ENCODE measurements at places on chromosomes 1 and 21.
A peak's percentile ranks its signal among the peaks of the same experiment; 100 is the strongest.

- DNase-seq = no peak
Observed at GRCh38 chr1:28127617-28128257, 39.3 kb upstream of the EYA3 start.

GRCh38 chr1:201088901-201089525, 23.2 kb downstream of the CACNA1S start:
- DNase-seq = no peak

DNA sequence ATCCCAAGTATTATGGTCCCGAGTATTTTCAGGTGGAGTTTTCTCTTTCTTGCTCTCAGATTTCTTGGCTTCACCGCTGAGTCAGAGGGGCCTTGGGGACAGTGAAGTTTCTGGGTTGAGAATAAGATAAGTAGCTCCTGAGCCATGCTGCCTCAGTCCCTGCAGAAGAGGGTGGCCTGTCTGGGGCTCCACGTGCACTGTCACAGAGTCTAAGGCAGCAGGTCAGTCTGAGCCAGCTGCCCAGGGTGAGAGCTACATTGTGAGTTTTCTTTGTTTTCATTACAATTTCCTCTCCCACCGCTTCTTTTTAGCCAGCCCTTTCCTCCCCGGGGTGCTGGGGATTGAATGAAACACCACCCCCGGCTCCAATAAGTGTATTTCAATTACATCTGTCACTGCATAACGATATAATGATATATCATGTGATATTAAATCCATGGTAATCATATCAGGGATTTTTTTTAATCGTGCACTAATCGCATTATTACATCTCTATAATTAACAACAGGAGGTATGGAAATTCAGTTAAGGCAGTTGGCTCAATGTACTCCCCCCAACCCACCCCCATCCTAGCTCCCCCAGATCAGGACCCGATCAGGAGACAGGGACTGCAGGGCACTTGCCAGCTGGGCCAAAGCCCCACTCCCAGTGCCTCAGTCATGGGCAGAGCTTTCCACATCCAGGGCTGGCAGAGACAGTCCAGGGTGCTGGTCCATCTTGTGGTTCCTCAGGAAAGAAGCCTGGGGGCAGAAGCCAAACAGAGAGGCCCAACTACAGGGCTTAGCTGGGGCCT, 43.7 kb downstream of the DMAP1 start:
- DNase-seq = no peak

- peak; percentile 58 for DNase-seq
Observed at GRCh38 chr1:232610192-232610901, 19.6 kb downstream of the SIPA1L2 start.

DNA sequence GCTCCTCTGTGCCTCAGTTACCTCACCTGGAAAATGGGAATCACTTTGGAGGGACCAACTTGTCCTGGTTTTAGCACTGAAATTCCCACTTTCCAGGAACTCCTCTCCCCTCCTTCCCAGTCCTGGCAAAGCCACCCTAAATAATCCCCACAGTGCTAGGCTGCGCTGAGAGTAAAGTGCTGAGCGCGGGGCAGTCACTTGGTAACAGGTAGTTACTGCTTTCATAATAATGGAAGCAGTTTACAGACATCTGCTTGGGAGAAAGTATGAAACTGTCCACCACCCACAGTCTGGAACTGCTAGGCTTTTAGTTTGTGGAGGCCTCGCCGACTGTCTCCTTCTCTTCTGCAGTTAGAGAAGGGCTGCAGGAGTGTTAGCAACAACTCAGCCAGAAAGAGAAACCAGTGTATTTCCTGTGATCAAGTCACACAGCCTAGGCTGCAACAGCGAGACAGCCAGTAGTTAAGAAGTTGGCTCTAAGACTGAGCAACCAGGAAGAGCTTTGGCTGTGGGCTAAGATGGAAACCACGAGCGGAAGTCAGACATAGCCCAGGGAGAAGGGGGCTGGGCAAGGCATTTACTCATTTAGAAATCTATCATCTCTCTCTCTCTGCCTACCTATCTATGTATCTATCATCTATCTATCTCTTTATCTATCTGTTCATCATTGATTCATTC, 30.8 kb upstream of the ABCG1 start:
- DNase-seq = peak; percentile 59

GRCh38 chr1:15042866-15043265, 110.7 kb upstream of the TMEM51 start:
- no peak for DNase-seq

DNA sequence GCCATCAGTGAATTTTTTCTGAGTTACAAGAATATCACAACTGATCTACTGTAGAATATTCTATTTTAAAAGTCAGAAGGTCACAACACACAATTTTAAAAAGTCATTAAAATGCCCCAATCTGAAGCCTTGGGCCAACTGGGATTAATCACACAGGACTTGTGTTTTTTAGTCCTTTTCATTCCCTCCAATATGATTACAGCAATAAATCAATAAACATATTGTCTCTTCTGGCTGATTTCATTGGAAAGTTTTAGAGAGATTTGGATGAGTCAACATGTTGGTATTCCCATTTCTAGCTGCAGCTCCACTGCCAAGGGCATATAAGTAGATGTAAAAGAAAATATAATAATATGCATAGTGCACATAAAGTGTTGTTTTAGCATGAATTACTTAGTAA, 85.8 kb downstream of the NIBAN1 start:
- no peak for DNase-seq

GRCh38 chr1:5690291-5690690, 301.9 kb downstream of the NPHP4 start:
- DNase-seq = no peak

GRCh38 chr1:214843281-214843680, 239.3 kb upstream of the KCNK2 start:
- no peak for DNase-seq

GRCh38 chr1:203476216-203476814, 709 bp downstream of the PRELP start:
- DNase-seq = no peak

DNA sequence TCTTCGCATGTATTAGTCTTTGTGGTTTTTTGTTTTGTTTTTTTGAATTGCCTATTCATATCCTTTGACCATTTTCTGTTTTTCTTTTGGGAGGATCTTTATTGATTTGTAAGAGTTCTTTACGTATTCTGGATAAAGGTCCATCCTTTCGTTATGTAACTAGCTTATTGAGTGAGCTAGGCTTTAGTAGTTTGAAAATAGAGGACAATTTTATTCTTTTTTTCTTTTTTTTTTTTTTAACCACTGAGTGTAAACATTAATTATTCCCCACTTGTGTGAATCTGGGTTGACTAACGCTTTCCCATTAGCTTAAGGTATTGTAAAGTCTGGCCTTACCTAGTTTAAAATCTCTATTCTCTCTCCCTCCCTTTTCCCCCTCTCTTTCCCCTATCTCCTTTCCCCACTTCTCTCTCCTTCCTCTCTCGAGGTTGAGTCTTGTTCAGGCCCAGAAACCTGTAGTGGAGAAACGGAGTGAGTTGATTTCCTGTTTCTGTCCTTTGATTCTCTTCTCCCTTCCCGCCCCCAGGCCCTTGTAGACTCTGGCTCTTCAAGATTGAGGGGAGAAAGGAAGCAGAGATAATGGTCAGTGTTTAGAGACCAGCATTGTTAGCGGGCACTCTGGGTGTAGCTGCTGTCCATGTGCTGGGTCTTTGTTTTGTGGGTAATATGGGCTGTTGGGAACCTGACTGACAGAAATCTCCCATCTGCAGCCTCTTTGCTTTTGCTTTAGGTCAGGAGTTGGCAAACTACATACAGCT, 1.5 kb downstream of the MORC3 start:
- DNase-seq = no peak

- no peak for DNase-seq
Observed at GRCh38 chr1:30322859-30323257, 400.5 kb downstream of the MATN1 start.

DNA sequence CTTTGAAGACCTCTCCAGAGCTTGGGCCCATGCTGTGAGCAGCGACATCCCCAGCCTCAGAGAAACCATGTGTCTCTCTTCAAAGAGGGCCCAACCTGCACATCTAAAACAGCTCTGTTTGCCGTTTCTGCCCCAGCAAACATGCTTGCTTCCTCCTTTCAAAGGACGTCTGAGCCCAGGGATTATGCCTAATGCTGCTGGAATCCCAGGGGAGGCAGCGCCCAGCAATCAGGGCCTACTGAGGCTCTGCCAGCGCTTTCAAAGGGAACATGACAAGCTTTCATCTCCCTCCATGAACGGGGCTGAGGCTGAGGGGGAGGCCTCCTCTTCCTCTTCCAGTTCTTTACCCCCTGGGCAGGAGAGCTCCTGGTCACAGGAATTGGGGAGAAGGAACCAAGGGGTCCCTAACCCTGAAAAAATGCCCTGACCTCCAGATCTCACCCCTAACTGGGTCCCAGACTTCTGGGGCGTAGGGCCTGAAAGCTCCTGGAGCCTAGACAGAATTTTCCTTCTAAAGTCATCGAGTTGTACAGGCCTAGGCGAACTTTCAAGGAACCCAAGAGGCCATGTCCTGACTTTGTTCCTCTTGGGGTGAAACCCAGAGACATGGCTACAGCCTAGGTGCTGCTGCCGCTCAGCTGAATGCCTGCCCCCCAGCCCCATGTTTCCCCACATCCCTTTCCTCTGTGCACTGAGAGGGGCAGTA, 13.4 kb upstream of the ASCL5 start:
- DNase-seq = no peak

- DNase-seq = no peak
Observed at GRCh38 chr1:221998781-221999180, 256.9 kb upstream of the DUSP10 start.

DNA sequence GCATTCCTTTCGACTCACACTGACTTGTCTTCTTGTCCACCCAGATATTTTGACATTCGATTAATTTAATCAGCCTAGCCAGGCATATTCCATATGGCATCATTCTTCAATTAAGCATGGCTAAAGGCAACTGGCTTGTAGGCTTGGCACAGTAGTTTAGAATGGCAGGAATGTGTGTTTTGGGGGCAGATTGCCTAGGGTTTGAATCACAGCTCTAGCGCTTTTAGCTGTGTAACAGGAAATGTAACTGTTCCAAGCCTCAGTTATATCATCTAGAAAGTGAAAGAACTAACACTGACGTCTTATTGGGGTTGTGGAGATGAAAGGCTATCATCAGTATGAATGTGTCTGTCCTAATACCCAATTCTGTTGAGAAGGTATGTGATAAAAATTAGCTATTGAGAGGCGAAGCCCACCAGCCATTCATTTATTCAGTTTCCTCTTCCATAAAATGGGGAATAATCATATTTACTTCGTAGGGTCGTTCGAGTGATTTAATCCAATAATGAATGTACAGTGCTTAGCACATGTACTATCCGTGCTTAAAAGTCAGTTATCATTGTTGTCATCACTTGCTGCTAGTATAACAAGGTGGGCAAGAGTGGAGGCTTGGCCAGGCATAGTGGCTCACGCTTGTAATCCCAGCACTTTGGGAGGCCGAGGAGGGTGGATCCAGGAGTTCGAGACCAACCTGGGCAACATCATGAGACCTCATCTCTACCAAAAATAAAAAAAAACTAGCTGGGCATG, 41.6 kb upstream of the GRHL3 start:
- DNase-seq = no peak

DNA sequence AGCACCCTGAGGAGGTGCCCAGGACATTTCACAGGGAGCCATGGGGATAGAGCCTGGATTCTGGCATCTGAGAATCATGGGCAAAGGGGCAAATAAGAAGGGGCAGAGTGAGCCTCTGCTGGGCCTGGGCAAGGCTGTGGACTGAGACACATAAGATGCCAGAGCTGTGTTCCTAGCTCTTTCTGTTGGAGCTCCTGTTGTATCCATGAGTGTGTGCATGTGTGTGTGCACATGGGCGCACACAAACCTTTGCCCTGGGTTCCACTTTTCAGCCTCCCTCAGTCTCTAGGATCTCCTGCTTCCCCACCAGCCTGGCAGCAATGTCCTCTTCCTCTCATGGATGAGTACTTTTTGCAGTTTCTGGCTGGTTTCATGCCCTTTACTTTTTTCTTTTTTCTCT, 44.0 kb downstream of the ATF3 start:
- no peak for DNase-seq

- DNase-seq = no peak
Observed at GRCh38 chr1:245201827-245202226, 47.0 kb downstream of the KIF26B start.

- DNase-seq = no peak
Observed at GRCh38 chr1:165114022-165114888, 242.3 kb downstream of the LMX1A start.

GRCh38 chr1:201112173-201112731, at the start of gene CACNA1S:
Gene CACNA1S, minus strand, starts transcription at chr1:201112426. Its CDS starts 87 bp downstream, at chr1:201112339.
- no peak for DNase-seq

- DNase-seq = no peak
Observed at GRCh38 chr1:172628401-172628800, 30.5 kb upstream of the FASLG start.

DNA sequence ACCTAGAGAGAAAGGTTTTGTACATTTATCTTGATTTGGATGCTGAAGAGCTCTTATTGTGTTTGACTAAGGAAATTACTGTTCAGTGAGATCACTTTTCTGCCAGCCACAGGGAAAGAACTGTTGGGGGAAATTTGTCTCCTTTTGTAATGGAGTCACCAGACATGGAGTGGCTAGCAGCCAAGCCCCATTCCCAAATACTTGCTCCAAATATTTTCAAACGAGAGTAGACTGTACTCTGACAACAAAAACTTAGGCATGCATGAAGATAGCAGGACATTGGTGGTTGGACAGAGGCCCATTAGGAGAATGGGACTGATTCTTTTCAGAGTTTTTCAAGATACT, 21.1 kb downstream of the IPO9 start:
- no peak for DNase-seq

DNA sequence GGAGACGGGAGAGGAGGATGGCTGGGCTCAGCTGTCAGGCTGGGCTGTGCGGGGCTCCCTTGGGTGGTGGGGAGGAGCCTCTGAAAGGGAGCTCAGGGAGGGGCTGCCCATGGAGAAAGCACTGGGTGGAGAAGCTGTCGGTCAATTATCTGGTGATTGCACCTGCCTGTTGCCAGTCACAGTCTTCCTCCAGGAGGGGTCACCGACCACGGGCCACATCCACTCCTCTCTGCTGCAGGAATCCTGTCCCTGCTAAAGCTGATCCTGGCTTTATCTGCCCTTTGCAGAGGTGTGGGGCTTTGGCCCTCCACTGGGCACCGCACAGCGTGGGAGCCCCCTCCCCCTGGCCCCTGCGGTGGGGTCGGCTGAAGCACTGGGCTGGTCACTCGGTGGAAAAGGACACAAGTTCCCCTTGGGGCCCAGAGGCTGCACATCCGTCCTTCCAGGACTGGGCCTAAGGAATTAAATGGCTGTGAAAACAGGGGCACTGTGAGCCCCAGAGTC, 21.8 kb upstream of the COL18A1 start:
- peak; percentile 4 for DNase-seq

- no peak for DNase-seq
Observed at GRCh38 chr21:34617753-34618339, 2.9 kb upstream of the RCAN1 start.

DNA sequence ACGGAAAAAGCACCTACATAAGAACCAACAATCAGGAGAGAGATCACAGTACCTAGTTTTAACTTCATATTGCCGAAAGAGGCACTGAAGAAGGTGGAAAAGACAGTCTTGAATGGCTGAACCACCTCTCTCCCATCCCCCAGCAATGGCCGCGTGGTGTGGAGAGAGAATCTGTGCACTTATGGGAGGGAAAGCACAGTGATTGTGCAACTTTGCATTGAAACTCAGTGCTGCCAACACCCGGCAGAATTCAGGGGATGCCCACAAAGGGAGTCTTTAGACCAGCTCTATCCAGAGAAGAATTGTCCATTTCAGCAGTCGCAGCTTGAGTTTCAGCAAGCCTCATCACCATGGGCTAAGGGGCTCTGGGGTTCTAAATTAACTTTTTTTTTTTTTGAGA, 186.3 kb upstream of the USP25 start:
- no peak for DNase-seq

GRCh38 chr1:5949085-5949760, 43.0 kb downstream of the NPHP4 start:
- DNase-seq = no peak

All from heart left ventricle (tissue), 16 donors.